GM23338 (cell line): ENCODE measurements at places on chromosomes 5 and 9.
A peak's percentile ranks its signal among the peaks of the same experiment; 100 is the strongest.

GRCh38 chr9:113581865-113582697 lies 118.6 kb downstream of the RGS3 start:
- no peak overlapping the region for H3K27ac ChIP-seq
- no peak overlapping the region for H3K4me3 ChIP-seq

- no peaks in the 10 kb centered on the region for H3K36me3 ChIP-seq
- DNase-seq = no peak
- no peak overlapping the region for H3K27ac ChIP-seq
- H3K4me1 ChIP-seq = no peaks in the 10 kb centered on the region
Observed at GRCh38 chr5:110354915-110355644, 371.4 kb downstream of the TMEM232 start.

- H3K36me3 ChIP-seq = no peaks in the 10 kb centered on the region
- no peak overlapping the region for H3K27ac ChIP-seq
- no peaks in the 10 kb centered on the region; the same call in 1 of the 2 replicates for H3K4me1 ChIP-seq
- no peak overlapping the region for H3K4me3 ChIP-seq
- no peak for DNase-seq
Observed at GRCh38 chr9:113381909-113382411, 5.2 kb upstream of the HDHD3 start.

DNA sequence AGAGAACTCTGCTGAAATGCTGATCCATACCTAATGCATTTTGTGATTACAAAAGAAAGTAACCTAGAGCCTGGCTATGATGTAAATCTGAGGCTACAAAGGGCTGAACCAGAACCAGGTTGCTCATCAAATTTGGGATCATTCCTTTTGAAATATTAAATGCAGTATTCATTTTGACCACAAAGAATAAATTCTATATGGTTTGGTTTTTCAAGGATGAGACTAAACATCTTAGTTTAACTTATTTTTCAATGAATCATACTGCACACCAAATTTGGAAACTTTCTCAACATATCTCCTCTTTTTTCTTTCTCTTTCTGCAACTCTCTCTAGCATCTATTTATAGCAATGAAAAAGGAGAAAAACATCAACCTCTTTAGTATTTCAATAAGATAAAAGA lies 46.5 kb downstream of the CEMIP2 start:
- no peak overlapping the region for H3K4me3 ChIP-seq
- H3K4me1 ChIP-seq = no peaks in the 10 kb centered on the region
- H3K36me3 ChIP-seq = peaks cover 48% of the 10 kb centered on the region
- H3K27ac ChIP-seq = no peak overlapping the region; the same call in 1 of the 2 replicates
- H3K27me3 ChIP-seq = no peaks in the 10 kb centered on the region
- DNase-seq = no peak

DNA sequence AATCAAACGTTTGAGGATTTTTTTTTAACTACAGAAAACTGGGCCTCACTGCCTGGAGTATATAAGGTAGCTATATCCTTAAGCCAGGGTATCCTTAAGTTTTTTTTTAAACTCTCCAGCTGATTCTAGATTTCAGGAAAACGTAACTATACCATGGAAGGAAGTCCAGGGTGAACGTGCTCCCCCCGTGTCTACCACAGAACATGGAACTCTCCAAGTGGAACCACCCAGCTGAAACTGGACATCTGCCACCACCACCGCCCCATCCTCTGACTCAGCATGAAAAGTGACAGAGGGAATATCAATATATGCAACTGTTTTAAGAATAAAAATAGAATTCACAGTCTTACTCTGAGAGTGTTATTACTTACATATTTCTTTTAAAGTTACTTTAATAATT lies 61.3 kb downstream of the DROSHA start:
- H3K36me3 ChIP-seq = peaks cover 18% of the 10 kb centered on the region; the same call in 1 of the 2 replicates
- H3K27me3 ChIP-seq = no peaks in the 10 kb centered on the region
- no peak for DNase-seq
- H3K27ac ChIP-seq = no peak overlapping the region

DNA sequence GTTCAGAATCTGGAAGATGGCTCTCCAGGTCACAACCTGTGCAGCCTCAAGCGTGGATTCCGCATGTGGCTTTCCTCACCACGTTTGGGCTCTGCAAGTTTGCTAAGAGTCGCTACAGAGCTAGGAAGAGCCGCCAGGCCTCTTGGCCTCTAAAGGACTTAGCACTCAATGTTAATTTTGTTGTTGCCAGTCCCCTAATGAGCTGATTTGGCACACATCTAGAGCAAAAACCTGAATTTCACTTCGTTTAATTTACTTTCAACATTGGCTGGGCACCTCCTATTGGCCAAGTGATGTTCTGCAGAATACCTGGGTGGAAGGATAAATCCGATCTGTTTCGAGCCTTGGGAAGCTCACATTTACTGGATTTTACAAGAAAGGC lies 65.8 kb upstream of the UNC5A start:
- H3K4me3 ChIP-seq = no peak overlapping the region
- no peak overlapping the region for H3K27ac ChIP-seq
- peak; percentile 72 for DNase-seq

GRCh38 chr5:151570058-151570457 lies 21.1 kb downstream of the FAT2 start:
- no peak for DNase-seq
- no peak overlapping the region for H3K27ac ChIP-seq
- no peaks in the 10 kb centered on the region for H3K36me3 ChIP-seq
- H3K4me1 ChIP-seq = peaks cover 9% of the 10 kb centered on the region; the same call in 1 of the 2 replicates

DNA sequence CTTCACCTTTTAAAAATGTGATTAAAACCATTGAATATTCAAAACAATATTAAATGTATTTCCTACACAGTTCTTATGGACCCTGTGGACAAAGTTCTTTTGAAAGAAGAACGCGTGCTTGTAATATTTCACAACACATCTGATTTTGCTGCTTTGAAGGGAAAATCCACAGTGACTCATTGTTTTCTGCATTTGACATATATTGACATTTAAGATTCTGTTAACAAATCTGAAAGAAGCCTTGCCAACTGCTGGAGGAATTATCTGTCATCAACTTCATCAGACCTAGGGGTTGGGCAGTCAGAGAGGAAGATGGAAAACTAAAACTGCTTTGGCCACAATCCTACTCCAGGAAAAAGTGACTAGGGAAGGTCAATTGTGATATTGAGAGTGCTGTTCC lies 56.9 kb upstream of the RASEF start:
- DNase-seq = no peak
- no peaks in the 10 kb centered on the region for H3K27me3 ChIP-seq
- no peaks in the 10 kb centered on the region for H3K4me1 ChIP-seq
- H3K27ac ChIP-seq = no peak overlapping the region
- H3K36me3 ChIP-seq = no peaks in the 10 kb centered on the region

GRCh38 chr5:150448334-150448733 lies 1.2 kb downstream of the RPS14 start:
- peaks cover 15% of the 10 kb centered on the region; the same call in 1 of the 2 replicates for H3K4me1 ChIP-seq
- H3K4me3 ChIP-seq = peak overlapping the region; percentile 100
- no peak for DNase-seq
- no peaks in the 10 kb centered on the region for H3K27me3 ChIP-seq
- peaks cover 52% of the 10 kb centered on the region for H3K36me3 ChIP-seq
- peak overlapping the region; percentile 95 for H3K27ac ChIP-seq

DNA sequence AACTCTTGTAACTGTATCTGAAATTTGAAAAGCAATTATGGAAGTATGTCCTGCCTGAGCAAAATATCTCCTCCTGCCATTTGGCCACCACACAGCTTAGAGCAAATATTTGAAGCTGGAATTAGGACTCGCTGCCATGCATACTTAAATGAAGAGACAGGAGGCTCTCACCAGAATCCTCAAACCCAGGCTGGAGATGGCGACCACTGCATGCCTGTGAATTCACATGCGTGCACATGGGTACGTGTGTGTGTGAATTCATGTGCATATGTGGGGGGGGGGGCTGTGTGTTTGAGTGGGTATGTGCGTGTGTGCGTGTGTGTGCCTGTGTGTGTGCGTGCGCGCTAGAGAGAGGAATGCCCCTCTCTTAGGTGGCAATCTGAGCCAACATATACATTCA lies 84.1 kb upstream of the IRX1 start:
- no peak for DNase-seq
- H3K27me3 ChIP-seq = no peaks in the 10 kb centered on the region
- peaks cover 5% of the 10 kb centered on the region; the same call in 1 of the 2 replicates for H3K36me3 ChIP-seq
- peaks cover 10% of the 10 kb centered on the region for H3K4me1 ChIP-seq

DNA sequence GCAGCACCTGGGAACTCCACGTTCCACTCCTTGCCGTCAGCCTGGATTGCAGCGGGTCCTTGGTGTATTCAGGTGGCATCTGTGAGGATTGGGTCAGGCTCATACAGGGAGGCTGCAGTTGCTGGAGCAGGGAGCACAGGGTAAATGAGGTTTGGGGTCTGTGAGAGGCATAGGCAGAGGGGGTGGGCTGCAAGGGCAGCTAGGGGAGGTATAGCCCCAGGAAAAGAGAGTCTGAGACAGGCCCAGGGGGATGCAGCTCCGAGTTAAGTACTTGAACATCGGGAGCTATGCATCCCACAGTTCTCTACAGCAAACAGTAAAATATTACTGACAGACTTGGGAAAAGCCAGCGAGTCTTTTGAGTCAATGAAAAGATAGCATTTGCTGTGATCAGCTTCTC lies 101.6 kb downstream of the TRIO start:
- no peak overlapping the region for H3K4me3 ChIP-seq
- H3K27me3 ChIP-seq = no peaks in the 10 kb centered on the region
- no peak for DNase-seq
- peaks cover 62% of the 10 kb centered on the region for H3K4me1 ChIP-seq
- H3K27ac ChIP-seq = no peak overlapping the region

- no peaks in the 10 kb centered on the region for H3K36me3 ChIP-seq
- no peak overlapping the region for H3K27ac ChIP-seq
- no peaks in the 10 kb centered on the region for H3K4me1 ChIP-seq
- DNase-seq = peak; percentile 28
- no peaks in the 10 kb centered on the region for H3K27me3 ChIP-seq
Observed at GRCh38 chr5:77437194-77437593, 54.9 kb downstream of the WDR41 start.

DNA sequence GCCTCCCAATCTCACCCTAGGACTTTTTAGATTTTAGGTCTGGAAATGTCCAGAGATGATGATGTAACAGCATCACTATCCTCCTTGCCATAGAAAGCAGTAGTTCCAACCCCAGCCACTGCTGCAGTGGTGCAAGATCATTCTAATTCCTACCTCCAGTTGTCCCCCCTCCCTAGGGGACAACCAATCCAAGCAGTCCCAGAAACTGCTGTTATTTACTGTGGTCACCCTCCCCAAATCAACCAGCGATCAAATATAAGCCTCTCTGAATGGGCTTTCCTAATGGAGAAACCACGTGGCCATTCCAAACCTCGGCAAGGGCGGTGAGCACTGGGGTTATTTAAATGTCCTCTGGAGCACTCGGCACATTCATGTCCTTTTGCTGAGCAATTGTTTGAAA lies 159.8 kb downstream of the SLF1 start:
- no peaks in the 10 kb centered on the region for H3K27me3 ChIP-seq
- no peak overlapping the region for H3K4me3 ChIP-seq
- no peak overlapping the region for H3K27ac ChIP-seq
- peak; percentile 35 for DNase-seq
- H3K36me3 ChIP-seq = no peaks in the 10 kb centered on the region
